NCI-H1105 (cell line): ENCODE measurements at places on chromosomes 4 and X.

- no peak for DNase-seq
These were observed 40.9 kb downstream of the MOB1B start for GRCh38 chr4:70943114-70943513.

DNA sequence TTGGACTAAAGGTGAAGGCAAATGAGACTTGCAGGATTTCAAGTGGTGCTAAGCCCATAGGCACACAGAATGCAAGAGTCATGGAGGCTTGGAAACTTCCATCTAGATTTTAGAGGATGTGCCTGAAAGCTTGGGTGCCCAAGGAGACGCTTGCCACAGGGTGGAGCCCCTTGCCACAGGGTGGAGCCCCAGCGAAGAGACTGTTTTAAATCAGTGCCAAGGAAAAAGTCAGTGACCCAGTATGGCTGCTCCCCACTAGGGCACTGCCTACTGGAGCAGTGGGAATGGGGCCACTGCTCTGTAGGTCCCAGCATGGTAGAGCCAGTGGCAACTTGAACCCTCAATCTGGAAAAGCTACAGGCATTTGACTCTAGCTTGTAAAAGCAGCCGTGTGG, 794.2 kb upstream of the LCORL start:
- DNase-seq = no peak

GRCh38 chr4:25089051-25089763, 58.5 kb upstream of the LGI2 start:
- no peak for DNase-seq

GRCh38 chrX:17031827-17032226, 85.4 kb downstream of the REPS2 start:
- DNase-seq = no peak
